ENCODE measurements at places on chromosomes 7 and 10. TPM values are rescaled to one million over a fixed set of nuclear protein-coding genes. Genes with fewer than 3 reads are reported as not detected.

Gene RBP3
- not detected for total RNA-seq

Gene FGFR2
- total RNA-seq: 0.70 TPM

Gene SFTPA2
- total RNA-seq: 8.9 TPM

Gene PRSS58
- not detected for total RNA-seq

Gene MARVELD1
- total RNA-seq: 1.8 TPM

Gene CYP3A7
- total RNA-seq: not detected

Gene CCL24
- not detected for total RNA-seq

DNA sequence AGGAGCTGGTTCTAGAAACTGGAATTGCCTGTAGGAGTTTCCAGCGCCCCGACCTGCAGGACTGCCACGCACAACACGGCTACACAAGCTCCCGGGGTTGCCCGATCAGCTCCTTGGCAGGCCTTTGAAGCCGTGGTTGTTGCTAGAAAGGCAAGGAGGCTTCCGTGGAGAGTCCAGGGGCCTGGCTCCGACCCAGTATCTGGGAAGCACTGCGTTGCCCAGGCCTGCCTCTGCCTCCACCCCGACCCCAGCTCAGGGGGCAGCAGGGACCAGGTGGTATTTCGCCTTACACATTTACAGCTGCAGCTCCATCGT lies 54.4 kb downstream of the PROSER2 start:
- no peaks in the 10 kb centered on the region for H3K27me3 ChIP-seq
- H3K27ac ChIP-seq: no peak overlapping the region
- H3K4me1 ChIP-seq: peaks cover 3% of the 10 kb centered on the region
- DNase-seq: no peak
- no peak overlapping the region for H3K4me3 ChIP-seq

- H3K36me3 ChIP-seq: peaks cover 2% of the 10 kb centered on the region
- peak overlapping the region; percentile 89 for H3K27ac ChIP-seq
- H3K4me1 ChIP-seq: peaks cover 35% of the 10 kb centered on the region
- no peak for DNase-seq
- H3K27me3 ChIP-seq: no peaks in the 10 kb centered on the region
Observed at GRCh38 chr7:44977959-44978335, 868 bp downstream of the MYO1G start.

DNA sequence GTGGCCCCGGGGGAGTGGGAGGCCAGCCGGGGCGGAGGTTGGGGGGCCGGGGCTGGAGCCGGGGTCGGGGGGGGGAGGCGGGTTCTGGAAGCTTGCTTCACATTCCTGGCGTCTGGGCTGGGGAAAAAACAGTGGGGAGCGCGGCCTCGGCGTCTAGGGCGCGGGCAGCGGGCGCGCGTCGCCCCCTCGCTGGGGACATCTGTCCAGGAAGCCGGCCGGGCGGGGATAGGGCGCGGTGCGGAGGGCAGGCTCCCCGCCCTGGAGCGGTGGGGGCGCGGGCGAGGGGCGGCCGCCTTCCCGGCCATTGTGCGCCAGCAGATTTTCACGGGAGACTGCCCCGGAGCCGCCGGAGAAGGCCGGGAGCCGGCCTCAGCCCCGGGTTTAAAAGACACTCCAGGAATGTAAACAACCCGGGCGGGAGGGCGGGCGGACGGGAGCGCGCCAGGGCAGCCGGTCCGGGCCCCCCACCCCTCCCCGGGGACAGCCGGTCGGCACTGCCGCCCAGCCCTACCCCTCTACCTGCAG lies 1.4 kb downstream of the ZMIZ1 start:
- H3K4me1 ChIP-seq: peaks cover 42% of the 10 kb centered on the region
- no peak for DNase-seq
- peak overlapping the region; percentile 97 for H3K4me3 ChIP-seq
- H3K27me3 ChIP-seq: peaks cover 11% of the 10 kb centered on the region
- no peaks in the 10 kb centered on the region for H3K36me3 ChIP-seq

DNA sequence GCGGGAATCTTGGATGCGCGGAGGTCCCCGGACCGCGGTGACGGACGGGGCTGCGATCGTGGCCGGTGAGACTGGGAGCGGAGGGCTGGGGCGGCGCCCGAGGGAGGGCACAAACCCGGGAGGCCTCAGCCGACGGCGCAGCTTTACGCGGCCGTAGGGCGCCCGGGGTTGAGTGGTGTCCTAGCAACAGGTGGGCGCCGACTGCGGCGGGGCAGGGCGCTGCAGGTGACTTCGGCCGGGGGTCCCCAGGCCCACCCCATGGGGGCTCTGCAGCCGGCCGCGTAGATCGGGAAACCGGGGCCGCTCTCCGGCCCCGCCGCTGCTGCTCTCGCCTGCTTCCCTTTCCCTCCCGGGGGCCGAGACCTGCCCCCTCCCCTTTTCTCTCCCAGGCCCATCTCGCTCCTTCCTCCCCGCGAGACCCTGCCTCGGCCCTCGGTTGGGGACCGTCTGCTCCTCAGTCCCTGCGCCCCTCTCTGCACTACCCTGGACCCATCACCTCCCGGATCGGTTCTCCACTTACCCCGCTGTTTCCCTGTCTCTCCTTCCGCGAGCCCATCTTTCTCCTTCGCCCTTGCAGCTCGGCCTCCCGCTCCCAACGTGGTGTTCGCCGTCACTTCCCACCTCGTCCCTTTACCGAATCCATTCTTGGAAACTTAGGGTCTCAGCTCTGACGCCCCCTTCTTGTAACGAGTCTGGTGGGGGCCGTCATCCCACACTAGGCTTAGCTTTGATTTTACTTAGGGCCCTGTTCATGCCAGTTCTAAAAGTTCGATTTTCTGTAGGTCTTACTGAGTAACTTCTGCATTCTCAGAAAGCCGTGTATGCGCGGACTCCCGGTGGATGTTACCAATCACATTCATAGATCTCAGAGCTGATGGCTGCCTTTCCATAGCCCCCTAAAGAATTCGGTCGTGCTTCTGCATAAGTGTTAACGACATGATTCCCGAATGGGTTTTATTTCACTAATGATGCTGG lies 18.5 kb upstream of the ACBD5 start:
- H3K4me3 ChIP-seq: peak overlapping the region; percentile 71
- no peaks in the 10 kb centered on the region for H3K36me3 ChIP-seq
- peaks cover 26% of the 10 kb centered on the region for H3K4me1 ChIP-seq

GRCh38 chr10:110480387-110480786 lies 17.3 kb upstream of the DUSP5 start:
- no peaks in the 10 kb centered on the region for H3K4me1 ChIP-seq
- H3K36me3 ChIP-seq: no peaks in the 10 kb centered on the region
- H3K4me3 ChIP-seq: no peak overlapping the region
- H3K27me3 ChIP-seq: no peaks in the 10 kb centered on the region
- H3K27ac ChIP-seq: no peak overlapping the region
- DNase-seq: no peak

DNA sequence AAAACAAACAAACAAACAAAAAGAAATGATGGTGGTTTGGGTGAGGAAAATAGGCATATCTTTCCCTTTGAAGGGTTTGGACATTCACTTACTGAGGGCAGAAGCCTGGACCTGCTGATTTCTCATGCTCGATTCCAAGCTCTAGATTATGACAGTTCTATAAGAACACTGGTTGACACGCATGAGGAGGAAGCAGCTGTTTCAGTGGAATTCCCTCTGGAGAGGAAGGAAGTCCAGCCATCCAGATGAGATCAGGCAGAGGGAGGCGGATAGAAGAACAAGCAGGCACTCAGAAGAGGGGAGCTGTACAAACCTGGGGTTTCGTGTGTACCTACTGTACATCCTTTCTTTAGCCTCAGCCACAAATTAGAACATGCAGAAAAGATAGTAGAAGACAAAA lies 691.9 kb downstream of the INHBA start:
- no peak for DNase-seq
- no peaks in the 10 kb centered on the region for H3K4me1 ChIP-seq
- no peak overlapping the region for H3K4me3 ChIP-seq
- no peaks in the 10 kb centered on the region for H3K36me3 ChIP-seq
- H3K27ac ChIP-seq: no peak overlapping the region

DNA sequence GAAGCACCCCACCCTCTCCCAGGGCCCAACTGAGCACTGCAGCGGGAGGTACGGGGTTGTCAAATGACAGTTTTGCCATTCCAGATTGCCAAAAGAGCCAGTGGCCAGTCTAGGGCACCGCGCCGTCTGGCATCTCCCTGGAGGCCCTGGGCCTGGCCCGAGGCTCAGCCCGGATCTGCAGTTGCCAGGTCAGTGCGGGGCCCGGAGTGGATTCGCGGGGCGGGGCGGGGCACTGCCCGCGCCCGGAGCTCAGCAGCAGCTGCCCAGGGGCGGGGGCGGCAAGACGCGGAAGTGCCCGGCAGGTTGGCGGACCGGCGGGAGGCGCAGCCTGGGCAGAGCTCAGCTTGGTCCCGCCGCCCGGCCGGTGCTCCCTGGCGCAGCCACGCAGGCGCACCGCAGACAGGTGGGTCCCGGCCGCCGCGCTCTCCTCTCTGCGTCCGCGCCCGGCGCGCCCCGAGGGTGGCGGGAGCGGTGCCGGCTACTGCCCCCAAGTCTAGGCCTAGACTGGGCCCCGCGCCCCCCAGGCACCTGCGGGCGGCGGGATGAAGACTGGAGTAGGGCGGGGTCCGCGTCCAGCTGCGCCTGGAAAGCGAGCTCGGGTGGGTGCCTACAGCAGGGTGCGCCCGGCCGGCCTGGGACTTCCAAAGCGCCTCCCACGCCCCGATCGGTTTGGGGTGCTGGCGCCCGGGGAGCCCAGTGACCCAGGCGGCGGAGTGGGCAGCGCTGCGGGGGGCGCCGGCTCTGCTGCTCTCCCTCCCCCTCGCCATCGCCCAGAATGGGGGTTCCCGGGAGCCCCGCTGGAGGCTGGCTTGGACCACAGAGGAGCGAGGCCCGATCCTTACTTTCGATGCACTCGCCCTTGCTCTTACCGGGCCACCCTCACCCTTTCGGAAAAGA lies at the start of gene IRF5:
Gene IRF5, plus strand, starts transcription at position 281 of the 897 bp plus-strand sequence. CDS start 4,155 bp downstream, outside the sequence.
- H3K36me3 ChIP-seq: no peaks in the 10 kb centered on the region
- H3K27me3 ChIP-seq: peaks cover 47% of the 10 kb centered on the region
- no peak for DNase-seq
- H3K4me1 ChIP-seq: peaks cover 50% of the 10 kb centered on the region

GRCh38 chr7:698515-699475 lies 27.7 kb upstream of the DNAAF5 start:
- H3K36me3 ChIP-seq: peaks cover 10% of the 10 kb centered on the region
- no peak overlapping the region for H3K27ac ChIP-seq
- no peaks in the 10 kb centered on the region for H3K4me1 ChIP-seq
- no peak overlapping the region for H3K4me3 ChIP-seq
- DNase-seq: no peak
- H3K27me3 ChIP-seq: no peaks in the 10 kb centered on the region

GRCh38 chr7:71784180-71784579 lies 628.0 kb downstream of the CALN1 start:
- H3K27me3 ChIP-seq: no peaks in the 10 kb centered on the region
- no peak for DNase-seq
- no peak overlapping the region for H3K27ac ChIP-seq
- H3K36me3 ChIP-seq: no peaks in the 10 kb centered on the region
- no peaks in the 10 kb centered on the region for H3K4me1 ChIP-seq

- H3K4me3 ChIP-seq: no peak overlapping the region
- no peak overlapping the region for H3K27ac ChIP-seq
- H3K4me1 ChIP-seq: no peaks in the 10 kb centered on the region
- no peak for DNase-seq
- peaks cover 2% of the 10 kb centered on the region for H3K27me3 ChIP-seq
- H3K36me3 ChIP-seq: no peaks in the 10 kb centered on the region
Observed at GRCh38 chr10:94853065-94853464, 85.4 kb upstream of the CYP2C9 start.

Measured in T-cell (primary cell).